ENCODE measurements at places on chromosomes 16 and 17.

DNA sequence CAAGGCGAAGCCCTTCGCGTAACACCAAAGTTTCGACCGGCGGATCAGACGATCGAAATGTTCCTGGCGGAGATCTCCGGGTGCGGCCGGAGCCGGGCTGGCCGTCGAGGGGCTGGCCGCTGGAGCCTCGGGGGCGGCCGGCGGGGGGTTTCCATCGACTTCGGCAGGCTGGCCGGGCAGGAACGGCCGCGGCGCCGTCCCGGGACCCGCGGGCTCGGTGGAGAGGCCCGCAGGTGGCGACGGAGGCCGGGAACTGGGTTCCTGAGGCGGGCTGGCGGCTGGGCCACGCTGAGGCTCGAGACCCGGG, 1.1 kb downstream of the EPOP start:
- DNase-seq, result no peak

GRCh38 chr17:76179496-76180467, 38.7 kb upstream of the FOXJ1 start:
- no peak for DNase-seq

GRCh38 chr16:30895627-30896260, 670 bp upstream of the CTF1 start:
- no peak for DNase-seq

- DNase-seq, result no peak
Measured at GRCh38 chr16:89098767-89099430, 5.2 kb downstream of the ACSF3 start.

GRCh38 chr16:2174396-2175131, 19.0 kb downstream of the TRAF7 start:
- DNase-seq, result no peak

DNA sequence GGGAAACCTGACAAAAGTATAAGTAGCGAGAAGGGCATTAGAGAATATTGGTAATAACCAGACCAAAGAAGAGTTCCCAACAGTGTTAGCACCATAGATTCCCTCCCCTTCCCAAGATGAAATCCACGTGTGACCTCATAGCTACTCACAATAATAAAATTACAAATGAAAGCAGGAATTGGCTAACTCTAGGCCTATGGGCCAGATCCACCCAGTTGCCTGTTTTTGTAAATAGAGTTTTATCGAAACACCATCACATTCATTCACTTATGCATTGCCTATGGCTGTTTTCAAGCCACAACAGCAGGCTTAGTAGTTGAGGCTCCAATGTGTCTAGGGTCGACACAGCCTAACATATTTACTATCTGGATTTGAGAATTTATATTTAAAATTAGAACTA, 7.8 kb downstream of the CPHXL start:
- DNase-seq, result no peak

DNA sequence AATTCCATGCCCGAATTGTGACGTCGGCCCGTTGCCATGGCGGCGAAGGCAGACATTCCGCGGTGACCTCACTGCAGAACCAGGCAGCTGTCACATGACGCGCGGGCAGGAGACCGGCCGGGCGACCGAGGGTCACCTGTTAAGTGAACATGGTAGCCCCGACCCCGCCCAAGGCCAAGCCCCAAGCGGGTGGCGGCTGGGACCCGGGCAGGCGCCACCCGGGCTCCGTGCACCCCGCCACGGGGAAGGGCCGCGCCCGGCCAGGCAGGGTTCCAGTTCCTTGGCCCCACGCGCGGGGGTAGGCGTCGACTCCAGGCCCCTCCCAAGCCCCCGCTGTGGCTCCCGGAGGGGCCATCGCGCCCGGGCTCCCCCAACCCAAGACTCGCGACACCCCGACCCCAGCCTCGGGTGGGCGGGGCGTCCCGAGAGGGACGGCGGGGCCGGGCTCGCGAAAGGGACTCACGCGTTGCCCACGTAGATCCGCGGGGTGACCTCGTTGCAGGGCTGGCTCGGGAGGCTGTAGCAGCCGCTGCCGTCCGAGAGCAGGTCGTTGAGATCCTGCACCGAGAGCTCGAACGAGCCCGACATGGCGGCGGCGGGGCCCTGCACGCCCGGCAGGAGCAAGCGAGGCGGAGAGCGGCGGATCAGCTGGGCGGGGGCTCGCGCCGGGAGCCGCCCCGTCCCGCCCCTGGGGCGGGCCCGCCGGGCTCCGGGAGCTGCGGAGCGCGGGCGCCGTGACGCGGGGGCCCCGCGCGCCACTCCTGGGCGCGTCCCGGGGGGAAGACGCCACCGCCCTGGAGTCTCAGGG, at the start of gene DUSP3:
Gene DUSP3 (minus strand): TSS at position 641 of the 808 bp plus-strand sequence. CDS start 53 bp downstream, at position 588.
- peak; percentile 47 for DNase-seq

- DNase-seq, result no peak
Measured at GRCh38 chr17:81684442-81684911, 666 bp downstream of the HGS start.

GRCh38 chr17:2267354-2267753, 36.2 kb downstream of the SMG6 start:
- DNase-seq, result no peak

Data from hematopoietic multipotent progenitor cell treated with erythropoietin and hydrocortisone succinate and interleukin-3 and kit ligand, for 17 days (in vitro differentiated cells).